NCI-H774 (cell line): ENCODE measurements at places on chromosomes 7 and 10.

DNA sequence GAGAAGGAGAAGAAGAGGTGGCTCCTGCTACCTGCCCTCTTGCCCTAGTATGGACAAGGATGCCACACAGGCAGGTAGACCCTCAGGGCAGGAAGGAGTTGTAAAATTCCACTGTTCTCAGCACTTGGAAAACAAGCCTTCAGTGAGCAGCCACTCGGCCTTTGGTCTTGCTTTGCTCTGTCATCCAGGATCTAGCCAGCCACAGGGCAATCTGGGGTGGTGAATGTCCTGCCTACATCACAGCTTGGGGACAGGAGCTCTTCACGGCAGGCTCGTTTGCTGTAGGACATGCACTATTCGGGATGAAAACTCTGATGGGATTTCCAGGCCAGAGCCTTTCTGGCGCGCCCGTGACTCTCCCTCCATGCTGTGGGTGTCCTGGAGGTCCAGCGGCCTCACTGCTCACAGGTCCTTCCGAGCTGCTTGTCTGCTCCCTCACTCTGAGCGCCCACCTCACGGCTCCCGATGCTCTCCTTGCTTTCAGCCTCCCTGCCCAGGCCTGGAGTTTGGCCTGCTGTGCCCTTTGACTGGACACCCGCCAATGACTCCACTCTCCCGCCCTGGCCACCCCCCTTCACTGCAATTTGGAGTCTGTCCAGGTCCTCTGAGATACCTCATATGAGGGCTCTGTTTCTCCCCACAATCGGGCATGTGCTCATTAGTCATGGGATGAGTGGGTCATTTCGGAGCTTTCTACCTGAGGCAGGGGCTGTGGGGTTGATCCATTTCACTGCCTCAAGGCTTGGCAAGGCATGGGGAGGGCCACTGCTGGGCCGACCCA, 227.2 kb upstream of the GRB10 start:
- DNase-seq = no peak

- no peak for DNase-seq
Measured at GRCh38 chr10:127888521-127889312, 4.0 kb downstream of the CLRN3 start.

DNA sequence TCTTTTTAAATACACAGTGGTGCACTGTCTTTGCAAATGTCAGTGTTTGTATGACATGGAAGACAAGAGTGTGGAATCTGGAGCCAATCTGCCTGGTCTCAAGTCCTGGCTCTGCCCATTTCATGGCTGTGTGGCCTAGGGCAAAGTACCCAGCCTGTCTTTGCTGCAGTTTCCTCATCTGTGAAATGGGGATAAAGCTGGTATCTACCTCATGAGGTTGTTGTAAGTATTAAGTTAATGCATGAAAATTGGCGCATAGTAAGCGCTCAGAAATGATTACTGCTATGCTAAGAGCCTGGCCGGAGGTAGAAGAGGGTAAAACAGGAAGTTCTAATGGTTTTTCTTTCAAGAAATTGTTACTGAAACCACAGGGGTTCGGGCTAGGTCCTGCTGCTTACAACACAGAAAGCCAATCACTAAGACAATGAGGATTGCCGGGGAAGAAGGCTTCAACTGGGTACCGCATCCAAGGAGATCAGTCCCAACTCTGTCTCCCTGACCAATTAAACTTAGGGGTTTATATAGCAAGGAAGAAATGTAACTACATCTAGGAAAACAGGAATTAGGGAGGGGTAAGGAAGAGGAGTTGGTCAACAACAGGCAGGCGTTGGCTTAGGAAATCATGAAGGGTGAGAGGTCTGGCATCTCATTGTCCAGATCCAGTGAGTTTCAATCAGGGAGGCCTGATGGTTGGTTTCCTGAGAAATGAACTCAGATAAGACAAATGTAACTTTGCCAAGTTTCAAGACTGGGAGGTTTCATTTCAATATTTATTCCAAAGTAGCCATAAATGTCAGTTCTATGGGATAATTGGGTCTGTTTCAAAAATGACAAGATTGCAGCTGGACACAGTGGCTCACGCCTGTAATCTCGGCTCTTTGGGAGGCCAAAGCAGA, 57.0 kb downstream of the CHST3 start:
- no peak for DNase-seq

DNA sequence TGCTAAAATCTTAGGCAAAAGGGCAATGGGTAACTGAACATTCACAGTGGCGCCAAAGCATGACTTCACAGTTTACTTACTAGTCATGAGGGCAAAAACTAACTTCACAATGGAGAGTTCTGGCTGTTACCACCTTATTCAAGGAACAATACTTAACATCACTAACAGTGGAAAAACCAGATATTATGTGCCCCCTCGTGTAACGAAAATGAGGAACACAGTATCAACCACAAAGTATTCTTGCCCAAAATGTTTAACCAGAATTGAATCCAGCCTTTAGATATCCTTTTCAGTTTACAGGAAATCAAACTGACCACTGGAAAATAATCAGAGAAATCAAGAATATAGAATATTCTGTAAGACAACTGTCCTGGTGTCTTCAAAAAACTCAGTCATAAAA, 9.5 kb downstream of the C7orf25 start:
- no peak for DNase-seq

GRCh38 chr7:107471292-107472070, 1.6 kb downstream of the GPR22 start:
- no peak for DNase-seq

DNA sequence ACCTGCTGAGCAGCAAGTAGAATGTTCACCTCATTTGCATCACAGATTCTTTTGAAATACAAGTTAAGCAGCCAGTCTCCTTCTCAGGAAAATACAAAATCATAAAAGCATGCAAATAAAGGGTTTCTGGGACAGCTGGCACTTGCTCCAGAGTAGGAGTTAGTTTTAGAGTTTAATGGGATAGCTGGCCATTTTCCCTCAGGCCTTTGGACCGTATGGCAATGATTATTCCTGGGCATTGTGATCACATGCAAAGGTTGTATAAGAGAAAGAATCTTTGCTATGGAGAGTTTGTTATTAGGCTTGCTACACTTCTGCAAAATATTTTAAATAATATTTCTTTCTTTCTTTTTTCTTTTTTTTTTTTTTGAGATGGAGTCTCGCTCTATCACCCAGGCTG, 240.8 kb downstream of the CDK14 start:
- DNase-seq = no peak

- no peak for DNase-seq
Measured at GRCh38 chr7:107715531-107715930, 28.4 kb upstream of the CBLL1 start.

- no peak for DNase-seq
Measured at GRCh38 chr7:8214244-8214824, 47.6 kb downstream of the ICA1 start.

- no peak for DNase-seq
Measured at GRCh38 chr10:43843321-43844101, 194.8 kb upstream of the ZNF32 start.

GRCh38 chr10:112131346-112131745, 52.2 kb downstream of the GPAM start:
- DNase-seq = no peak

DNA sequence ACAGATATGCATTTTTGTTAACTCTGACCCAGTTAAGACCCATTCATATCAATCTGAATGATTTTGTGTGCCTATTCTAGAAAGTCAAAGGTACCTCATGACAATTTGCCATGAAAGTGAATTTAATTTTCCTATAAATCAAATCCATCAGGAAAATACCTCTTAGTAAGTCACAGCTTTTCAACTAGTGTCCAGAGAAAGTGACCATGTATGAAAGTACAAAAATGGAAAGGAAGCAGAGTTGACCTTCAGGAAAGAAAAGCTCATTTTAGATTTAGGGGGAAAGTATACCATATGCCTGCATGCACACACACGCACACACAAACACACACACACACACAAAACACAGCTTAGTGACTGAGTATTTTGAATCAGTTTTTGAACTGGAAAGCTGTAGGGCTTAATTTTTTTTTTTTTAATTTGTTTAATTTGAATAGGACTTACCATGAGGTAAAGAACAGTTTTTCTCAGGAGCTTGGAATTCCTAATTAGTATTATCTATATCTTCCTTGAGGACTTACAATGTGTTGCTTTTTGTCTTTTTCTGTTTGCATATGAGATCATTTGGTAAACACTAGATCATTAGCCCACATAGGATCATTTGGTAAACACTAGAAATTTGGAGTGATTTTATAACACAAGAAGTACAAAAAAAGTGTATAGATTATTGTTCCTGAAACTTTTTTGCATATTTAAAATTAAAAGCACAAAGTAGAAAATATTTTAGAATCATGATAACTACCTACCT, 61.6 kb downstream of the ZNF277 start:
- DNase-seq = peak; percentile 19

DNA sequence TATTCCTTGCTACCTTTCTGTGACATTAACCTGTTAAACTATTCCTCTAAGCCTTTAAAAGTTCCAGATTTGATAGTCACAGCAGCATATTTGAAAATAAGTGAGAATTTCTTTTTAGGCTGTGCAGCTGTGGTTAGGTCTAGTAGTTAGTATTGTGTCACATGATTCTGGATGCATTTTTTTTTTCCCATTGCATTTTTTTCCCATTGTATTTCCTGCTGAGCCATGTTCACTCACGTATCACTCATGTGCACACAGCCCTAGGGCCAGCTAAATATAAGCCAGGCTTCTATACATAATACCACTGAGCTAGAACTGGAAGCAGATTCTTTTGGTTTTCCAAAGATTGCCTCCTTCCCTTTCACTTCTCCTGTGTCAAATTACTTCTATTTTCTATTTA, 37.4 kb downstream of the DNAJC9 start:
- DNase-seq = no peak

GRCh38 chr7:112853422-112853821, 63.2 kb upstream of the TMEM168 start:
- no peak for DNase-seq

DNA sequence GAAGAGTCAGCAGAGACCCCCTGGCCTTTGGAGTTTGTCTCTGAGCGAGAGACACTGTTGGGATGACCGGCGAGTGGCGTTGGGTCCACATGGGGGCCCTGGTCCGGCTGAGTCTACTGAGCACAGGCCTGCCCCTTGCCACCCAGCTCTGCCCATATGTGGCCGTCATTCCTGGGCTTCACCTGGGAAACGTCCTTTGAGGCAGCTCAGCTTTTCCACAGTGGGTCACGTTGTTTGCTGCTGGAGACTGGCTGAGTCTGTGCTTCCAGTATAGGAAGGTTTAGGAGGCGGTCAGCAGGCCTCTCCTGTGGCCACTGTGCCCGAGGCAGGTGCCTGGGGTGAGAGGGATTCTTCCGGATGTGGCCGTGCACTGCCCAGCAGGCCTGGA, 17.1 kb downstream of the ADAM8 start:
- no peak for DNase-seq

DNA sequence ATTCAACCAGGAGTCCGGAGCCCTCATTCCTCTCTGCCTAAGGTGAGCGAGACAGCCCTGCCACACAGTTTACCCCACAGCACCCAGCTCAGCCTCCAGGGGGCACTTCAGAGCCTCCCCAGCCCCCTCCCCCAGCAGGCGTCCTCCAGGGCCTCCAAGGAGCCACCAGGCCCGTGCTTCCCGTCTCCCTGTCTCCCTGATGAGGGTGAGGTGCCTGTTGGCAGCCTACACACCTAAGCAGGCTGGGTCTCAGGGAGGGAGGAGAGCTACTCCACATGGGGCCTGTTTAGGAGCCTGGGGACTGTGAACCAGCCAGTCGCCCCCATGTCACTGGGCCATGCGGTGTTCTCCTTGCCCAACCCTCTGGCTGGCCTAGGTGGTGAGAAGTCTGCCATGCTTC, 28.9 kb upstream of the TRIM8 start:
- no peak for DNase-seq

DNA sequence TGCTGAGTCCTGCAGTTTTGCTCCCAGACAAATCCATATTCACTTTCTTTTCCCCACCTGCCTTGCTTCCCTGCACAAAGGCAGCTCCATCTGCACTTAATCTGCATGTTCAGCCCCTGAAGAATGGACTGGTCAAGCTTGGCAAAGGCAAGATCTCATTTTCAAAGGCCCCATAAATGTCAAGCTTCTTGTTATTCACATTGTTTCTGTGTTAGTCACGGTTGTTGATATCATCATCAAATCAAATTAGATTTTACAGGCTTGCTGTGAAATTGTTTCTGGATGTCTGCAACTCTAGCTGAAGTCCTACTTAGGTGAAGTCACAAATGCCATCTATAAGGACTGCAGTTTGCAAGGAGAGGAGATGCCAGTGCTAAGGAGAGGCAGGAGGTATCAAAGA, 91.0 kb downstream of the GPAM start:
- DNase-seq = no peak

- DNase-seq = no peak
Measured at GRCh38 chr10:112182784-112183328, 709 bp downstream of the GPAM start.

DNA sequence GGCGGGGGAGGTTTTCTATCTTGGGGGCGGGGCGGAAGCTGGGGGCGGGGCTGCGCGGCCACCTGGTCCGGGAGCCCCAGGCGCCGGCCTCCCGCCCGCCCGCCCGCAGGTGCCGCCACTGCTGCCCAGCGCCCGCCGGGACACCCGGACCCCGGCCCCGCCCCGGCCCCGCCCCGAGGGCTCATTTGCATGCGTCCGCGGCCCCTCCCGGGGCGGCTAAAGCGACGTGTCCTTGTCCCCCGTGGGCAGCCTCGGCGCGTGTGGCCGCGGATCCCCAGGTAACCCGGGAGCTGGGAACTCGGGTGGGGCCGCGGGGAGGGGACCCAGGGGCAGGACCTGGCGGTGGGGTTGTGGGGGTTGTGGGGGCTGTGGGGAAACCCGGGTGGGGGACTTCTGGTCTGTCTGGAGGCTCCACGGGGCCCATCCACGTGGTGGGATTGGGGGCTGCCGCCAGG, at the start of gene BHLHA15:
Gene BHLHA15 (plus strand): TSS at position 219 of the 455 bp plus-strand sequence. CDS start 871 bp downstream, outside the sequence.
- peak; percentile 50 for DNase-seq

GRCh38 chr7:73831834-73832651, 1.2 kb downstream of the CLDN4 start:
- peak; percentile 82 for DNase-seq

DNA sequence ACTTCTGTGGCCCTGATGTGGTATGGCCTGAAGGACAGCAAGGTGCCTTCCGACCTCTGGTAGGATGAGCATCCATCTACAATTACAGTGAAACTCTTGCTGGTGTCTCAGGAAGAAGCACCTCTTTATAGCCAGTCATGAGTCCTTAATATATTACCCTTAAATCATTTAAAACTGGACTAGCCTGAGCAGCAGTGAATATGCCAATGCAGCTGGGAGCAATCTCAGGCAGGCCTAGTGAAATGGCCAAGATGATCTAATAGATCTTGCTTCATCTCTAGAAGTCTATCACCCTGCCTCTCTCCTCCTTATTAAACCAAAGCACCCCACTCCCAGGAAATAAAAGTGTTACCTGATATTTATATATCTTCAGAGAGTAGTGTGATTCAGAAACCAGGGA, 66.7 kb upstream of the SORCS3 start:
- DNase-seq = no peak

GRCh38 chr7:51029131-51029530, 246.4 kb upstream of the GRB10 start:
- DNase-seq = no peak

- DNase-seq = peak; percentile 89
Measured at GRCh38 chr7:150973571-150974451, 4.3 kb downstream of the KCNH2 start.

GRCh38 chr10:73444457-73444856, 11.1 kb upstream of the MSS51 start:
- no peak for DNase-seq
